ENCODE measurements at places on chromosomes 2 and 18. TPM values are rescaled to one million over a fixed set of nuclear protein-coding genes. Genes with fewer than 3 reads are reported as not detected.

Gene SLC4A3
- not detected for total RNA-seq

Gene ALK
- total RNA-seq: not detected

Gene SERPINB4
- not detected for total RNA-seq

Gene REG3G
- total RNA-seq: not detected

Gene CDKL4
- 0.50 TPM for total RNA-seq
